Mesangial cell (primary cell): ENCODE measurements at places on chromosomes 11 and 22. TPM values are rescaled to one million over a fixed set of nuclear protein-coding genes. Genes with fewer than 3 reads are reported as not detected.

Gene JAML
- total RNA-seq = not detected in 2 replicates

Gene SCUBE1
- under 0.01 TPM in 1 of 2 replicates, not detected in the other for total RNA-seq

Gene CD3E
- not detected in 2 replicates for total RNA-seq

Gene SMC1B
- not detected in 2 replicates for total RNA-seq
